ENCODE measurements at places on chromosomes 12 and 14. TPM values are rescaled to one million over a fixed set of nuclear protein-coding genes. Genes with fewer than 3 reads are reported as not detected.

- DNase-seq, result no peak
Observed at GRCh38 chr14:34403646-34404045, 58.4 kb downstream of the SPTSSA start.

DNA sequence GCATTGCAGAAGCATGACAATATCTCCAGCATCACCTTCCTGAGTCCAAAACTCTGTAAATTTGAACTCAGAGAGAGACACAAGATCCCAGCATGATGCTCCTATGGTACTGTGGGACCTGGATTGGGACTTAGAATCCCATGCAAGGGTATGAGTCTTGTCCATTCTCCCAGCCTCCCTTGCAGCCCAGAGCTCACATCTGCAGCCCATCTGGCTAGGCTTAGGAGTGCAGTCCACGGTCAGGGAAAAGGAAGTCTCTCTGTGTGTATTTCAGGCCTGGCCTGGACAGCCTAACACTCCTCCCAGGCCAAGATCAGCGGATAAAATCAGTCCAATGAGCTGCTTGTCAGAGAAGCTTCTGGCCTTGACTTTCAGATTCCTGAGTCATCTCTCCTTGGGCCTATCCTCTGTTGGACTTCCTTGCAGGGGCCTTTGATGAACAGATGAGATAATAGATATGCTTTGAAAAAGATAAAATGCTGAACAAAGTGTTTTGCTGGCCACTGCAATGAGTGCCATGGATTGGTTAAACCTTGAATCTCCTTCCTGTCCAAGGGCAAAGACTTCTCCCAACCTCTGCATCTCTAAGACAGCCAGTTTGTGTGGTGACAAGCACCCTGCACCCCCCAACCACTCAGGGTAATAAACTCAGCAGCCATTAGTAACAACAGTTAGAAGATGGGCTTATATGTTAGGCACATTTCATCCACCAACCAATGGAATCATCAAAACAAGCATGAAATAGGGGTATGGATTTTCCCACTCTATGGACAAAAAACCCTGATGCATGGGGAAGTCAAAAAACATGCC, 412.8 kb upstream of the TBX3 start:
- peak; percentile 36 for DNase-seq

DNA sequence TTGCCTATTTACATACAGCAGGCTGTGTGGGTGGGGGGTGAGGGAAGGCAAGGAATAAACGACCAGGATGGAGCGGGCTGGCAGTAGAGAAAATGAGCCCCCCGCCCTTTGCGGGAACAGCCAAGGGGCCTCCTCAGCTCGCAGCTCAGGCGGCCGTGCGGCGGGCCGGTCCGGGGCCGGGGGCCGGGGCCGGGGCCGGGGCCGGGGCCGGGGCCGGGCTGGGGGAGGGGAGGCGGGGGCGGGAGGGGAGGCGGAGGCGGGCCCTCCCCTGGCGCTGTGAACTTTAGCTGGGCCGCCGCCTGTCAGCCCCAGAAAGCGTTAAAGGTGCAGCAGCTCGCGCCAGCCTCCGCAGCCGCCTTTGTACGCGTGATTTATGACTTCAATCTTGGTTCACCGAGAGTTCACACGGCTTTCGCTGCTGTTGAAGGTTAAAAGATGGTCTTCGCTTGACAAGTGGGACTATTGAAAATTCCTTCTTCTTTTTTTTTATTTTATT, 28.8 kb downstream of the HOXC4 start:
- DNase-seq, result no peak

DNA sequence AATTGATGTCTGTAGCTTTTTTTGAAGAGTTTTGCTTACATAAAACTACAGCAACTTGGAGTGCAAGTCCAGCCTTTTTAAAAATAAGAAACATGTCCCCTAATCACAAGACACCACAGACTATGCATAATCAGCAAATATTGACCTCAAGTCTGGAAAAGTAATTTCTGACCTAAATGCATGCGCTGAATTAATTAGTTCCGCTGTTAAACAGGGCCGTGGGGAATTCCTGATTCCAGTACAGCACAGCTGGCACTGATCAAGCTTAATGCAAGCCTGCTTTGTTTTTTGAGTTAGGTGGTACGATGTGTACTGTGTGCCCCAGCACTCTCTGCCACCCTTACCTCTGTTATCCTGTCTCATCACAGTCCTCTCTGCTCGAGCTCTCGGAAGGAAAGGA, 9.2 kb downstream of the MLH3 start:
- no peak for DNase-seq

- DNase-seq, result no peak
Observed at GRCh38 chr12:60391051-60391450, 795.2 kb downstream of the SLC16A7 start.

The MMP19 gene
- 49.3 TPM for total RNA-seq

The BEST3 gene
- total RNA-seq, result not detected

The SERPINA6 gene
- not detected for total RNA-seq

The SLCO1B1 gene
- total RNA-seq, result not detected

Data from left lung (tissue), 14 donors.